ENCODE measurements at places on chromosomes 16 and 17.

GRCh38 chr17:66580184-66580955 lies 254.5 kb upstream of the CACNG5 start:
- no peak for DNase-seq

- no peak for DNase-seq
These were observed 879 bp upstream of the LRRC75A start for GRCh38 chr17:16492613-16493530.

DNA sequence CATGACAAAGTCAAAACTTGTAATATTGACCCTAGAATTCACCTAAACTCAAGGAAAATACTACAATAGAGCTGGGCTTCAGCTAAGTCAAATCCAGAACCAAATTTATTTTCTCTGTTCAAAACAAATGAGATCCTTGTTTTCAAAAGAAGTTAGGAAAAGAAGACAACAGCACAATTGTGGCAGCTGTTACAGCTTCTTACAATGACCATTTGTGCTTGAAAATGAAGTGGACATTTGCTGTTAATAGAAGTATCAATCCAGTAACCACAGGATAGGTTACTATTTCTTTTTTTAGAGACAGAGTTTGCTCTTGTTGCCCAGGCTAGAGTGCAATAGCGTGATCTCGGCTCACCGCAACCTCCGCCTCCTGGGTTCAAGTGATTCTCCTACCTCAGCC lies 44.4 kb downstream of the APPBP2 start:
- DNase-seq: no peak

DNA sequence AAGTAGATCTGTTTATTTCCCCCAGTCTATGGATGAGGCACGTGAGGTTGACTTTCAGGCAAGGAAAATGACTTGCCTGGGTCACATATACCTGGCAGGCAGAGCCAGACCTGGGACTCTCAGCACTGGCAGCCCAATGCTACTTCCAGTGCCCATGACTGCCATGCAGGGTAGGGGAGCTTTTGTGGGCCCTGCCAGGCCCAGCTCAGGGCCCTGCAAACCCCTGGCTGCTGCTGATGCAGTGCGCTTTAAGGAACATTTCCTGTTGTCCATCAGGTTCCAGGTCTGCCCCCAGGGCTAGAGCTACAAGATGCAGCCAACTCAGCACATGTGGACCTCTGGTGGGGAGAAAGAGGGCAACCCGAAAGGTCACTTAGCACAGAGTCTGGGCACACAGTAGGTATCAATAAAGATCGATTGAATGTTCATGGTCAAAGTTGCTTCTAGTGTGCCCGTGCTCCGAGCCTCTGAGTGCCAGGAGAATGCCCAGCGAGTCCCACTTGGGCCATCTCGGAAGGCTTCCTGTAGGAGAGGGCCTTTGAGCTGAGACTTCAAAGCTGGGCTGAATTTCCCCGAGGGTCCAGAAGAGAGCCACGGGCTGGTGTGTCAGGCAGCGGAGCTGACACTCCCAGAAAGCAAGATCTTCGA lies 513 bp upstream of the TBX21 start:
- DNase-seq: no peak

DNA sequence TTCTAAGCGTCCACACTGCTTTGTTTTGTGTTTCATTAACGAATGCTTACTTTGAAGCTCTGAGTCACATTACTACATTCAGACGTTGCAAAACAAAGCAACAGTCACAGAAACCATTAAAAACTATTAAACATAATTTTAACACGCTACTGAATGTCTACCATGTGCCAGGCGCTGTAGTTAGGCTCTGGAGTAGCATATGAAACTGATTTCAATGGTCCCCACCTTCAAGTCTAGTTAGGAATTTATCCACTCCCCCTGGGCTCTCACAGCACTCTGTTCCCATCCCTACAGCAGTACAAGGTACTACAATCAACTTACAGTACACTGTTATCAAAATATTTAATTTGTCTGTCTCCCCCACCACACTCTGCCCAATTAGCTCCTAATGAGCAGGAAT lies 631 bp downstream of the UTP6 start:
- DNase-seq: no peak

DNA sequence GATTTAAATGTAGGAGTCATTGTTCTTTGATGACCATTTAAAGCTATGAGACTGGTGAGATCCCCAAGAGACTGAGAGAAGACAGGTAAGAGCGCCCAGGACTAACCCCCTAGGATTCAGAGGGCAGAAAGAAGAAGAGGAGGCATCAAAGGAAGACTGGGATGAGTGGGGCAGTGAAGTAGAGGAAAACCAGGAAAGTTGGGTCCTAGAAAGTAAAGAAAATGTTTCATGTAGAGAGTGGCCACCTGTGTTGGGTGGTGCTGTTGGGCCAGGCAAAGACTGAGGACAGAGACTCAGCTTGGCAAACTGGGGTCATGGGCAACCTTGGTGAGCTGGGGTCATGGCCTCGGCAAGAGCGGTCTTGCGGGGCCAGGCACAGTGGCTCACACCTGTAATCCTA lies 1.3 kb upstream of the HAP1 start:
- DNase-seq: no peak

DNA sequence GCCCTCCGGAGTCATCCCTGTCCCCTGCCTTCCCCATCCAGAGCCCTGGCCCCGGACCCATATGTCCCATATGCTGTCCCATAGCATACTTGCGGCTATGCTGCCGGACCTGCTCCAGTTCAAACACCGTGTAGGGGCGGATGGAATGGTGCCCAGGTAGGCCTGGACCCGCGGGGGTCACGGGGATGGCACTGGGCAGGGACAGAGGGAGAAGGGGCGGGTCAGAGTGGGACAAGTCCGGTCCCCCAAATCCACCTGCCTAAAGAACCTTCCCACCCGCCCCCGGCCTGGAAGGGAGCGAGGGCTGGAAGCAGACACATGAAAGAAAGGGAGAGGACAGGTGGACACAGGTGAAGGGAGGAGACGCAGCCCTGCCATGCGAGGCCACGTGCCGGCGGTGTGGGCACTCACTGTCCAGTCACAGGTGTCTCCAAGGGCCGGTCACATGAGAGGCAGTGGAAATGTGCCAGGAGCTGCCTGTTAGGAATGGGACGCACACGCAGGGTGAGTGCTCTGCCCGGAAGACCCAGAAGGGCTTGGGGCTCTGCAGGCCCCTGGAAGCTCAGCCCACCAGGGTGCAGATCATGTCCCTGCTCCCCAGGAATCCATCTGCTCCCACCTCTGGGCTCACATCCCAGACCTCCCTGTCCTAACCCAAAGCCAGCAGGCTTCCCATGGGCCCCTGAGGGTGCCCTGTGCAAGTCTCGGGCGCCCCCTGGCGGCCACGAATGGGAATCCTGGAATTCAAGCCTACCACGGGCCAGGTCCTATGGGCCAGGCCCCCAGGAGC lies 14.0 kb downstream of the UBALD2 start:
- peak; percentile 72 for DNase-seq

- DNase-seq: no peak
These were observed 35.6 kb upstream of the ZNF750 start for GRCh38 chr17:82875407-82875856.

DNA sequence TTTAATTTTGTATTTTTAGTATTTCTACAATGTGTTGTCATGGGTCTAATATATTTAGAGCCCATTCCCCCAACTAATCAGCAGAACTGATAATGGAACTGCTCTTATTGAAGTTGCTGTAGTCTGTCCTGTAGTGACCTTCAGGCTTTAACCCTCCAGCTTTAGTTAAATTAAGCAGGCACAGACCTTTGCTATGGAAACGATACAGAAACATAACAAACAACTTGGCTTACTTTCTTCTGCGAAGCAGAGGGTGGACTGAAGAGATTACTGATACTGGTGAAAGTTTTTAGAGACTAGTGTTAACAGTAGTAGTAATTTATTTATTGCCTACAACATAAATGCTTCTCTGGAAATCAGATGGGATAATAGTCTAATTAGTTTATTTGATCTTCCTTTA lies 61.4 kb downstream of the NFATC3 start:
- no peak for DNase-seq

GRCh38 chr16:75624921-75625334 lies 1.8 kb upstream of the ADAT1 start:
- no peak for DNase-seq

DNA sequence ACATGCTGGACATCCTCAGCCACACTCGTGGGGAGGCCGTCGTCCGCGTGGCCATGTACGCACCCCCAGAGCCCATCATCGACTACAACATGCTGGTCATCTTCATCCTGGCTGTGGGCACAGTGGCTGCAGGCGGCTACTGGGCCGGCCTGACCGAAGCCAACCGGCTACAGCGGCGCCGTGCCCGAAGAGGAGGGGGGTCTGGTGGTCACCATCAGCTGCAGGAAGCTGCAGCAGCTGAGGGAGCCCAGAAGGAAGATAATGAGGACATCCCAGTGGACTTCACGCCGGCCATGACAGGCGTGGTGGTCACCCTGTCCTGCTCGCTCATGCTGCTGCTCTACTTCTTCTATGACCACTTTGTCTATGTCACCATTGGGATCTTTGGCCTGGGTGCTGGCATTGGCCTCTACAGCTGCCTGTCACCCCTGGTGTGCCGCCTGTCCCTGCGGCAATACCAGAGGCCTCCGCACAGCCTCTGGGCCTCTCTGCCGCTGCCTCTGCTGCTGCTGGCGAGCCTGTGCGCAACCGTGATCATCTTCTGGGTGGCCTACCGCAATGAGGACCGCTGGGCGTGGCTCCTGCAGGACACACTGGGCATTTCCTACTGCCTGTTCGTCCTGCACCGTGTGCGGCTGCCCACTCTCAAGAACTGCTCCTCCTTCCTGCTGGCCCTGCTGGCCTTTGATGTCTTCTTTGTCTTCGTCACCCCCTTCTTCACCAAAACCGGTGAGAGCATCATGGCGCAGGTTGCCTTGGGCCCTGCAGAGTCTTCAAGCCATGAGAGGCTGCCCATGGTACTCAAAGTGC lies 900 bp downstream of the SPPL2C start:
- no peak for DNase-seq

DNA sequence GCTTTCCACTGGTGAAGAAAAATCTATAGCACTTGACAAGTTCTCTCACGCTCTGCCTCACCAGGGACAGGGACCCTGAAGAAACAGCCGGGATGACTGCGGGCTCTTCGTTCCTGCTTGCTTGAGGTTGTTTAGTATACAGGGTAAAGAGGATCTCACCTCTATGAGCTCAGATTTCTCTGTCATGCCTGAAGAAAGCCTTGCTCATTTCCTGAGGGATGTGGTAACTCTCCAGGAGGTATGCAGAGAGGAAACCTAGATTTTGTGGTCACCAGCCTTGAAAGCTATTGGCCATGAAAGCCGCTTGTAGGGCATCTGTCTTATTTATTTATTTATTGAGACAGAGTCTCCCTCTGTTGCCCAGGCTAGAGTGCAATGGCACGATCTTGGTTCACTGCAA lies 23.2 kb downstream of the USP43 start:
- no peak for DNase-seq

DNA sequence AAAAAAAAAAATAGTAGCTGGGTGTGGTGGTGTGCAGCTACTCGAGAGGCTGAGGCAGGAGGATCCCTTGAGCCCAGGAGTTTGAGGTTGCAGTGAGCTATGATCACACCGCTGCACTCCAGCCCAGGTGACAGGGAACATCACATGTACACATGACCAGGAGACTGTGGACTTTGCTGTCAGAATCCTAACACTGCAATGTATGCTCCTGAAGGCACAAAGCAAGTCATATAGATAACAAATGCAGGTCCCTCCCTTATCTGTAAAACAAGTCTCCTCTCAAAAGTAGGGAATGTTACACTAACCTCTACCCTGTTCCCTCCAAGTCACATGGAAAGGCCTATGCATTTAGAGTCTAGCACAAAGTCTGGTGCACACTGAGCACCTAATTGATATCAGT lies 48.5 kb downstream of the ARHGAP17 start:
- no peak for DNase-seq

DNA sequence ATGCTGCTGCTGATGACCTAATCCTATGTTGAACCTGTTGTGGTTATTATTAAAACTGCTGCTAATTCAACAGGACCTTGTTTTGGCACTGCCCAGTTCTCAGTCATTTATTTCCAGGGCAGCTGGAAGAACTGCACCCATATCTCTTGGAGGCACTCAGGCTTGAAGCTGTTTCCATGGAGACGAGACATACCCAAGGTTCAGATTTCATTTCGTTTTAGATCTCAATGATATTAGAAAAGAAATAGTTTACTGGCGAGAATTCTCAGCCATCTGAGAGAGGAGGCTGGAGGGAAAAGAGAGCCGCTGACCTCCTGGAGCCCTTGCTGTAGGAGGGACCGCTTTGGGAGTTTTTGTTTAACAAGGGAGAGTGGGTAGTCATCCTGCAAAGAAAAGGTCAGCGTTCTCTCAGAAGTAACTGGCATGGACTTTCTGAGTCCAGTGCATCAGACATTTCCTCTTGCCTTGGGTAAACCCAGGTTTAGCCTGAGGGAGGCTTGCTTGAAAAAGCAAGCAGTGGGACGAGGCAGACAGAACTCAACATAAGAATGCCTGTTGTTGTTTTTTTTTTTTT lies 75.4 kb downstream of the YPEL2 start:
- no peak for DNase-seq

- DNase-seq: no peak
These were observed at the start of gene TMEM88 for GRCh38 chr17:7854851-7855659. TSS of gene TMEM88 (plus strand) at chr17:7855066. CDS start at chr17:7855075, 9 bp downstream.

- no peak for DNase-seq
These were observed 27.1 kb downstream of the MEOX1 start for GRCh38 chr17:43634591-43635125.

GRCh38 chr16:87723226-87723623 lies 42.6 kb downstream of the KLHDC4 start:
- DNase-seq: no peak

GRCh38 chr17:17844079-17844478 lies 7.3 kb upstream of the SREBF1 start:
- DNase-seq: no peak

DNA sequence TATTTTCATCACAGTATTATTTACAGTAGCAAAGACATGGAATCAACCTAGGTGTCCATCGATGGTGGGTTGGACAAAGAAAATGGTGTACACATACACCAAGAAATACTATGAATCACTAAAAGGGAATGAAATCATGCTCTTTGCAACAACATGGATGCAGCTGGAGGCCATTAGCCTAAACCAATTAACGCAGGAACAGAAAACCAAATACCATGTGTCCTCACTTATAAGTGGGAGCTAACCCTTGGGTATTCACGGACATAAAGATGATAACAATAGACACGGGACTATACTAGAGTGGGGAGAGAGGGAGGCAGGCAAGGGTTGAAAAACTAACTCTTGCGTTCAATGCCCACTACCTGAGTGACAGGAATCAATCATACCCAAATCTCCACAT lies 41.0 kb downstream of the MRPS23 start:
- DNase-seq: no peak

- peak; percentile 70 for DNase-seq
These were observed 6.7 kb downstream of the HS3ST3A1 start for GRCh38 chr17:13594762-13595598.
